ENCODE measurements at places on chromosomes 13 and 19.

DNA sequence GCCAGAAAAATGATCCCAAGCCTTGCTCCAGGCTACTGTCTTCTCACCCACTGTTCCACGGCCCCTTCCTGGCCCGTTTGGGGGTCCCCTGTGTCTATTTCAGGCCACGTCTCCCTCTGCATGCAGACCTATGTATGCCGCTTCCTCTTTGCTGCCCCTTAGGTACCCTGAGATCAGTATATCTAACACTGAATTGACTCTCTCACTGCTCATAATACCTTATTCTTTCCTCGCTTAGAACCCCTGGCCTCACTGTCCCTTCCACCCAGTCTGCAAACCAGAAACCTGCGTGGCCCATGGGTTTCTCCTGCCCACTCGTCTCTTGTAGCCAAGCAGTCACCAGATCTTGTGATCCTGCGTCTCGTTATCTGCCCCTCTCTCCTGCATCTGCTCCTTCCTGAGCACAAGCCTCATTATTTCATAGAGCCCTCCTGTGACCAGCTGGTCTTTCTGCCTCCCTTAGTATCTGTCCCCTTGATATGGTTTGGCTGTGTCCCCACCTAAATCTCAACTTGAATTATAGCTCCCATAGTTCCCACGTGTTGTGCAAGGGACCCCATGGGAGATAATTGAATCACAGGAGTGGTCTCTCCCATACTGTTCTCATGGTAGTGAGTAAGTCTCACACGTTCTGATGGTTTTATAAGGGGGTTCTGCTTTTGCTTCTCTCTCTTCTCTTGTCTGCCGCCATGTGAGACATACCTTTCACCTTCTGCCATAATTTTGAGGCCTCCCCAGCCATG lies 109.0 kb upstream of the RNF113B start:
- DNase-seq = no peak

- DNase-seq = no peak
Measured at GRCh38 chr19:56623006-56623405, 20.0 kb upstream of the SMIM17 start.

DNA sequence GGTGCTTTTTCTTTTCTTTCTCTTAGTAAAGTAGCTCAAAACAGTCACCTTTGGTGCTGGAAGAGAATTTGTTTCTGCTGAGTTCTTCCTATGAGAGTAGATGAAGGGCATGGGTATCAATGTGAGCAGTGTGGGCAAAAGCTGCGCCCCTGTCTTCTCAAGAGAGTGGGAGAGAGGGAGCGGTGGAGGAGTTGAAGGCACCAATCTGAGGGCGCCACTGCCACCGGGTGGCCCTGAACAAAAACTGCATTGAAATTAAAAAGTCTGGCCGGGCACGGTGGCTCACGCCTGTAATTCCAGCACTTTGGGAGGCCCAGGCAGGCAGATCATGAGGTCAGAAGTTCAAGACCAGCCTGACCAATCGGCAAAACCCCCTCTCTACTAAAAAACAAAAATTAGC lies 28.7 kb upstream of the EPHX3 start:
- DNase-seq = no peak

GRCh38 chr13:32267836-32268439 lies 47.2 kb downstream of the ZAR1L start:
- no peak for DNase-seq

DNA sequence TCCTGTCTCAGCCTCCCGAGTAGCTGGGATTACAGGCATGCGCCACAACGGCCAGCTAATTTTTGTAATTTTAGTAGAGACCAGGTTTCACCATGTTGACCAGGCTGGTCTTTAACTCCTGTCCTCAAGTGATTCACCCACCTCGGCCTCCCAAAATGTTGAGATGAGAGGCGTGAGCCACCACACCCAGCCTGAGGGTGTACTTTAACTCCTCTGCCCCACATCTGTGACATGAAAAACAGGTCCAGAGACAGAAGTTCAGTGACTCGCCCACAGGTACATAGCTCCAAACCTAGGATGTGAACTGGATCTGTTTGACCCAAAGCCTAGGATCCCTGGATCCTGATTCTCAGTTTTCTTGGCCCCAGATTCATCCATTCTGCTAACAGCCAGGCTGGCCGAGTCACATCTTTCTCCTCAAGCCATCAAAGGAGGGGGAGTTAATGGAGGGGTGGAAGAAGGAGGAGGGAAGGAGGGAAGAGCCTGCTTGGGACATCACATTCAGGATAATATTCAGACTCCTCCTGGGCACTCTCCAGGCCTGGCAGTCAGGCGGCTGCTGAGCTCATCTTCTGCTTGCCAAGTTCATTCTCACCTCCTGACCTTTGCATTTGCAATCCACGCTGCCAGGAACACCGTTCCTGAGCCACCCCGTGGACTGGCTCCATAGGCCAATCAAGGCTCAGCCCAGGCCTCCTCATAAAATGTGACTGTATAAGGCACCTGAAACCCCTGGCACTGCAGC lies 3.1 kb downstream of the SPC24 start:
- no peak for DNase-seq

DNA sequence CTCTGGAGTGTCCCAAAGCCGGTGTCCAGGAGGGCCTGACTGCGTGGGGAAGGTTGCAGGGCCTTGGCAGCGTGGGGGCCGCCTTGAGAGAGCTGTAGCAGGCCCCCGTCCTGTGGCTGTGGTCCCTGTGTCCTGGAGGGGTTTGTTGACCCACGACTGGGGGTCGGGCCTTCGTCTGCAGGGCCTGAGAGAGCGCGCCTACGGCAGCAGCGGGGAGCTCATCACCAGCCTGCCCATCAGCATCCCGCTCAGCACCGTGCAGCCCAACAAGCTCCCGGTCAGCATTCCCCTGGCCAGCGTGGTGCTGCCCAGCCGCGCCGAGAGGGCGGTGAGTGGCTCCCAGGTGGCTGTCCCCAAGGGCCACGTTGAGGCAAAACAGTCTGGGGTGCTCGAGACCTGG lies 18.5 kb downstream of the PLEKHJ1 start:
- DNase-seq = no peak
